Renal pelvis (tissue), 12 donors: ENCODE measurements at places on chromosomes 16 and 17.

- no peak for DNase-seq
Measured at GRCh38 chr17:44106801-44107200, 16.6 kb downstream of the HDAC5 start.

- no peak for DNase-seq
Measured at GRCh38 chr17:77890771-77891170, 67.7 kb upstream of the TNRC6C start.

GRCh38 chr17:57566721-57567120 is 178.4 kb downstream of the CCDC182 start:
- no peak for DNase-seq

DNA sequence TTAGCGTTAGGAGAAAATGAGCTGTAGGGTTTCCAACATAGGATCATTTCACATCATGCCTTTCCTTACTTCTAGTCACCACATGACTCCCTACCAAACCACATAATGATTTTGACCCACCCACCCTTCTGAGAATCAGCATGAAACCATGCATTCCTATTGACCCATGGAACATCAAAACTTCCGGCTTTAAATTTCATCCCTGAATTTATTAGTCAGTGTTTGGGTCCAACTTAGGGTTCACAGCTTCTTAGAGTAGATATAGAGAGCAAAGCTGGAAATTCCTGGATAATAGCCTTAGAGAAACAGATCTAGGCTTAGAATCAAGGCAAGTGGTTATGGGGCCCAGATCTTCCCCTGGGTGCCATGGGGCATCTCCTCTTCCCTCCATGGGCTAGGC is 162.6 kb downstream of the TOX3 start:
- DNase-seq, result no peak

GRCh38 chr17:2084036-2084765 is 29.3 kb downstream of the HIC1 start:
- no peak for DNase-seq

DNA sequence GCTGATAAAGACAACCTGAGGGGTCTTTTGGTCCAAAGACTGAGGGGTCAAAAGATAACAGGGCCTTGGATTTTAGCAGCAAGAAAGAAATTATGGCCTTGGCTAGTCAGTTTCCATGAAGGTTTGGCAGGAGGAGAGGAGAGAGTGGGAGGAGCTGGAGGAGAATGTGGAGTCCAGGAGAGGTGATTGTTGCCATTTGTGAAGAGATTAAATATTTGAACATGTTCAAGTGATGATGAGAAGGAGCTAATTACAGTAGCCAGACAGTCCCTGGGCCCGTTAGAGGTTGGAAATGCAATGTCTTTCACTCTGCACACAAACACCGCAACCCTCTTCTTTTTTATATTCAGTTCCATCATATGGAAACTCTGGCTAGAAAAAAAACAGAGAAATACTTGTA is 68.6 kb downstream of the TNRC6C start:
- no peak for DNase-seq

DNA sequence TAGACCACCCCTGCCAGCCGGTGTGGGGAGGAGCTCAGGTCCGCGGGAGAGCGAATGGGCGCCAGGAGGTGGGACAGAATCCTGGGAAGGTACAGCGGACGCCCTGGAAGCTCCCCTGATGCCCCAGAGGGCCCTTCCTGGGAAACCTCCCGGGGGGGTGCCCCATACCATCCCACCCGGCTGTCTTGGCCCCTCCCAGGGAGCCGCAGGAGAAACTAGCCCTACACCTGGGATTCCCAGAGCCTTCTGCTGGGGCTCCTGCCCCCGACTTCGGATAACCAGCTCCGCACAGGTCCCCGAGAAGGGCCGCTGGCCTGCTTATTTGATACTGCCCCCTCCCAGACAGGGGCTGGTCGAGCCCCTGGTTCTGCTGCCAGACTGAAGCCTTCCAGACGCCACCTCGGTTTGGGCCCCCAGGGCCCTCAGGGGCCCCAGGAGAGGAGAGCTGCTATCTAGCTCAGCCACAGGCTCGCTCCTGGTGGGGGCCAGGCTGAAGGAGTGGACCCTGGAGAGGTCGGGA is 3.0 kb upstream of the CBX4 start:
- DNase-seq, result no peak

- DNase-seq, result no peak
Measured at GRCh38 chr16:57941016-57941664, 29.8 kb downstream of the CNGB1 start.

- DNase-seq, result no peak
Measured at GRCh38 chr17:57327176-57327970, 71.0 kb downstream of the MSI2 start.

DNA sequence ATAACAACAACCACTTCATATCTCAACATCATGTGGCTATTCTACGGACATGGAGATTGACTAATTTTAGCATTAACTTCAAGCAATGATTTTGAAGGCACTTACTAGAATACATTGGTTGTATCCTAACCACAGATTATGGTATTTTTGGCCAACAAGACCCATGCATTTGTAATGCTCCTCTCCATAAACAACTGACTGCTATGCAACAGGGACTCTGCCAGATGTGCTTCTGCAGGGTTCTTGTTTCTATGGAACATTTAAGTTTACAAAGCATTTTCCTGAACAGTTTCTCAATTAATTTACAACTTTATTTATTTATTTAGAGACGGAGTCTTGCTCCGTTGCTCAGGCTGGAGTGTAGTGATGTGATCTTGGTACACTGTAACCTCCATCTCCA is 178.0 kb downstream of the PARN start:
- no peak for DNase-seq

DNA sequence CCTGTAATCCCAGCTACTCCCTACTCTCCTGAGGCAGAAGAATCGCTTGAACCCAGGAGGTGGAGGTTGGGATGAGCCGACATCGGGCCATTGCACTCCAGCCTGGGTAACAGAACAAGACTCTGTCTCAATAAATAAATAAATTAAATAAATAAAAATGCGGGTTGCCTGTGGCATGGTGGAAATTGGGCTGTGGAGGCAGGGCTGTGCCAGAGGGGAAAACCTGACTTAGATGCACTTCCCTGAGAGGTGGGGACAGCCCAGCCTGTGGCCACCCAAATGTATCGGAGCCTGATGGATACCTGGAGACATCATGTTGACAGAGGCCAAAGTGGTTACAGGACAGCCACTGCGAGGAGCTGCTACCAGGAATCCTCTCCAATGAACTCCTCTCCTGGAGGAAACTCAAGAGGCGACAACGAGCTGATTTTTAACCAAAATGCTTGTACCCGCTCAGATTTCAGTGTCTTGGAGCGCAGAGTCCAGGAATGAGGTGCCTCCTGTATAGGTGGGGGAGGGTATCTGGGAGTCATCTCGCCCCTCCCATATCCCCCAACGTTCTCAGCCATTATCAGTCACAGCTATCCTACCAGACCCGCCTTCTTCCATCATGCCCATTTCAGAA is 32.3 kb downstream of the DDX19A start:
- DNase-seq, result no peak

DNA sequence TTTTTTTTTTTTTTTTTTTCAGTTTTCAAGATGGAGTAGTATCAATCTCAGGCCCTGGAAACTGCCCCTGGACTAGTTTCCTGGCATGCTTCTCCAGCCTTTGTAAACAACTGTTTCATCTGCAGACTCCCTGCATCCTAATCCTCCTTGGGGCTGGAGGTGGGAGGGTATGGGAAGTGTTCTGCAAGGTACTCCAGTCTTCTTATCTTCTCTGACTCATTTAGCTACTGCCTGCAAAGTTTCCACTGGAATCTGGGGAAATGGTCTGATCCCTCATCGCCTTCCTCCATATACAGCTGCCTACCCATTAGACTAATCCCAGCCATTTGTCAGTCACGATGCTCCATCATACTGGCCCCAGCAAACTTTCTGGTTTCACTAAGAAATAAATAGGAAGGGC is 21.5 kb downstream of the COPZ2 start:
- no peak for DNase-seq

DNA sequence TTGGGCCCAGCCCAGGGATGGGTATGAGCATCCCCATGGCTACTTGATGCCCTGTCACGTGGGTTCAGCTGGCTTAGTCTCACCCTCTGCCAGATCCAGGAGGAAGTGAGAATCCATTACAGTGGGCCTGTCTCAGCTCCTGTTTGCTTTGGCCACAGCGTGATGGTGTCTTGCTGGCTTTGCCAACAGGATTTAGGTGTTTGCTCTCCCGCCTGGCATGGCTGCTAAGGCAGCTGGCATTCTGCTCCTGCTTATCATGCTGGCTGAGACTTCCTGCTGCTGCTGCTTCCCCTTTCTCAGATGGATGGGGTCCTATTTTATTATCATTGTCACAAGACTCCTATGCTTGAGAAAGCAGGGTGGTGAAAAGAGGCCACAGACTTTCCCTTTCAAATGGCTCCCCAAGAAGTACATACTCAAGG is 28.3 kb upstream of the HOXB13 start:
- no peak for DNase-seq

- no peak for DNase-seq
Measured at GRCh38 chr17:17911001-17911613, 61.1 kb downstream of the TOM1L2 start.

- DNase-seq, result no peak
Measured at GRCh38 chr17:2796164-2797125, at the start of gene RAP1GAP2. RAP1GAP2 (plus strand) TSS chr17:2796438; CDS start chr17:2796528, 90 bp downstream.

- DNase-seq, result no peak
Measured at GRCh38 chr16:8963010-8963820, 491 bp downstream of the USP7 start.

DNA sequence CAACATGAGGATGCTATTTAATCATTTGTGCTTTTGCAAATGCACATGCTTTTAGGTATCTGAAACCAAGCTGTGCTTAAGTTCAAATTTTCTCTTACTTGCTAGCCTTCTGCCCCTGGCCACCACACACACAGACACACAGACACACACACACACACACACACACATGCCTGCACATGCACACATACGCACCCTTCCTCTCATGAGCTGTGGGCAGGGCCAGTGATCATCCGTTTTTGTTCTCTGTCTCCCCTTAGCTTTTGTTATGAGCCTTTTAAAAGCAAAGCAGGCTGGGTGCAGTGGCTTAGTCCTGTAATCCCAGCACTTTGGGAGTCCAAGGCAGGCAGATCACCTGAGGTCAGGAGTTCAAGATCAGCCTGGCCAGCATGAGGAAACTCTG is 34.2 kb downstream of the CD300LF start:
- DNase-seq, result no peak

DNA sequence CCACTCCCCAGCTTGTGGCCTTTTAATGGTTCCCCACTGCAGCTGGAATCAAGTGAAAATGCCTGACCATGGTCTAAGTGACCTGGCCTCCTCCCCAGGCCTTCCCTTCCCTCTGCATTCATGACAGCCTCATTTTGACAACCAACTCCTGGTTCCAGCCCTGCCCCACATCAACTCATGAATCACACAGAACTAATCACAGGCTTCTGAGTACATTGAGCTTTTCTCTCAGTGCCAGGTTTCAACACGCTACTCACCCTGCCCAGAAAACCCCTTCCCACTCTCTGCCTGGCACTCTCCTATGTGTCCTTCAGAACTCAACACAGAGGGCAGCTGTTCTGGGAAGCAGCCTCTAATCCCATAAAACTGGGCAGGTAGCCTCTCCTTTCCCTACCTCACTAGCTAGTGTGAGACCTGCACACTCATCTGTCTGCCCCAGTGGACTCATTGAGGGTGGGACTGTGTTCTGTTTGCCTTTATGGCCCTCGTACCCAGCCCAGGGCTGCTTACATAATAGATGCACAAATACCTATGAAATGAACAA is 313.6 kb downstream of the GRIN2A start:
- no peak for DNase-seq

DNA sequence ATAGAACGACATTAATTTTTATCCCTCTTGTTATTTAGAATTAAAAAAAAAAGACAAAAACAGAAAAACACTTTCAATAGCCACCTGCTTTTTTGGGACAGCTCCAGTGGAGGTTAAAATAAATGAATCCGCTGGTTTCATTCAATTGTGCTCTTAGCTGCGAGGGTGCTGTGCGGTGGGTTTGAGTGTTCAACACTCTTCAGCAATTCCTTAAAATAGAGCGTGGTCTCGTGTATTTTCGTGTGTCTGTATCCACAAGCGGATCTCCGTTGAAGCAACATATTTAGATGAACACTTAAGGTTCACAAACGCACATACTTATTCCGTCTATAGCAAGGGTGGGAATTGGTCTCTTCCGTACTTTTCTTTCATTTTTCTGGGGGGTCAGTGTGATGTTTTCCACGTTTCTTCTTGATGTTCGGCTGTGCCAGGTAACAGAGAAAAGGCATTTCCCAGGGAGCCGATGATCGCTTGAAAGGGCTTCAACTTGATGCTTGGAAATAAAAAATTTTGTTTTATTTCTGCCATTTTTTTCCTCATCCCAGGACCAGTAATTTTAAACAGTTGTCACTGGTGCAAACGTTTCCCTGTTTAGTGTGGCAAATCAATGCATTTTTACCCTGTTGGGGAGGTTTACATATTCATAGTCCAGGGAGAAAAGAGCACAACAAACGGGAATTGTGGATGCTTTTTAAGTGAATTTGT is 297.9 kb downstream of the IRF8 start:
- DNase-seq, result no peak

- no peak for DNase-seq
Measured at GRCh38 chr17:2082003-2082781, 27.3 kb downstream of the HIC1 start.

- DNase-seq, result no peak
Measured at GRCh38 chr16:66474750-66475199, 47.7 kb downstream of the BEAN1 start.

GRCh38 chr17:80455336-80455710 is 21.1 kb downstream of the NPTX1 start:
- DNase-seq, result no peak

GRCh38 chr17:61402978-61403800 is 3.5 kb downstream of the TBX2 start:
- no peak for DNase-seq
